Kidney epithelial cell (primary cell): ENCODE measurements at places on chromosomes 12 and 14. TPM values are rescaled to one million over a fixed set of nuclear protein-coding genes. Genes with fewer than 3 reads are reported as not detected.

DNA sequence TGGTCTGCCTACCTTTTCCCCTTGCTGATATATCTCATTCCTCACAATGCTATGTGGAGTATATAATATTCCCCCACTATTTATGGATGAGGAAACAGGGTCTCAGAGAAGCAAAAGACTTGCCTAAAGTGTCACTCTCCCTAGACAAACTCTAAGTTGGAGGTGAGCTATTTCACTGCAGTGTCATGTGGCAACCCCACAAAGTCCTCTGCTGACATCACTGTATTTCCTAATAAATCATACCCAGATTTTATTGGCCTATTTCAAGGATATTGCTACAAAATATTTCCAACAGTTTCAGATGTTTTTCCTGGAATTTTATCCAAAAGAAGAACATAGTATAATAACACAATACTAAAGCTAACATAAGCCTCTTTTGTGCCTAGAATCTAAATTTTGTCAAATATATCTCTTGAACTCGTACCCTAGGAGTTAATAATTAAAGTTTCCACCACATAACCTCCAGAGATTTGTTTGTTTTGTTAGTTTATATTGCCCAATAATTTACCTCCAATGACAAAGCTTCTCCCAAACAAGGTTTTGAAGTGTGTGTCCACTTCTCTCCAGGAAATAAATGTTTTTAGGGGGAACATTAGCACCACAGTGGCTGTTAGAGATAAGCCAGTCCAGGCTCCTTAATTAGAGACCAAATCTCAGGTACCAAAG is 215.1 kb downstream of the ASCL1 start:
- DNase-seq, result no peak

DNA sequence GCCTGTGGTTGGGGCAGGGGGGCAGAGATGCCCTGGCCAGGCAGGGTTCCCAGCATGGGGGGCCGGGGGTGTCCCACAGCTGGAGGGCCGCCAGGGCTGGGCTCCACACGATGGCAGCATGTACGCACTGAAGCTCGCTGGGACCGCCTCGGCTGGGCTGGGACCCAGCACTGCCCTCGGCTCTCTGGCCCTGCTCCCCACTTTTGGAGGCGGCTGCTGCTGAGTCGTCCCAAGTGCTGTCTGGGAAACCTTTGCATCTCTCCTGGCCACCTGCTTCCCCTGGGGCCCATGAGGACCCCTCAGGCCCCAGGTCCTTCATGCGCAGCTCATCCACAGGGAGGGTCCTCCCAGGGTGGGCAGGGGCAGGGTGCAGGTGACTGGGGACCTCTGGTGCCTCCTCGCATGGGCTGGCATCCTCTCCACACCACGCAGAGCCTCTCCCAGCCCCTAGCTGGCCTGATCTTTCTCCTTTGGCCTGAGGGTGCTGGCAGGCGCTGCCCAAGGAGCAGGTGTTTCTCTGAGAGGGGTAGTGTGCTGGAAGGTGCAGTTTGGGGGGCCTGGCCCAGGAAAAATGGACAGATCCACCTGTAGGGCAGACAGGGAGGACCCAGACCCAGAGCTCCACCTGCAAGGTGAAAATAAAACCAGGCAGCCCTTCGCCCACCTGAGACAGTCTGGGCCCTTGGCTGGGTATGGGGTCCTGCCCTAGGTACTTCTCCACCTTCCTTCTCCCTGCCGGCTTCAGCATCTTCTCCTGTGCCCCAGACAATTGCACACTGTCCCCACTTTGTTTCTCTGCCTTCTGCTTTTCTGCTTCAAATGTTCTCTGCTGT is 46.9 kb downstream of the DLK1 start:
- DNase-seq, result no peak

GRCh38 chr14:89053303-89053702 is 228.9 kb downstream of the TTC8 start:
- no peak for DNase-seq

GRCh38 chr12:105930557-105931503 is 207.9 kb downstream of the NUAK1 start:
- no peak for DNase-seq

DNA sequence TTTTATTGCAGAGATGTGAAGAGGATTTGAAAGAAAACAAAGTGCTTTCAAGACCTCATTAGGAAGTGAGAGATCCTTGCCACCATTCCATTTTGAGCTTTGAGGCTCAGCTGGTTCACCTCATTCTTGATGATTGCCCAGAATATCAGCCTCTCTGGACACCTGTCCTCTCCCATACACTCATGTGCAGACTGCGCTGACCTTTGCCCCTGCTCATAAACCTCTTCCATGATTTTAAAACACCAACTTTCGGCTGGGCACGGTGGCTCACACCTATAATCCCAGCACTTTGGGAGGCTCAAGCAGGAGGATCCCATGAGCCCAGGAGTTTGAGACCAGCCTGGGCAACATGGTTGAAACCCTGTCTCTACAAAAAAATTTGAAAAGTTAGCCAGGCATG is 8.9 kb downstream of the COX14 start:
- no peak for DNase-seq

- no peak for DNase-seq
These were observed 119.2 kb upstream of the DAAM1 start for GRCh38 chr14:59069163-59069854.

- DNase-seq, result peak; percentile 34
These were observed 156.5 kb upstream of the AMIGO2 start for GRCh38 chr12:47236109-47236714.

GRCh38 chr12:50566066-50566465 is 61.3 kb downstream of the DIP2B start:
- DNase-seq, result no peak

DNA sequence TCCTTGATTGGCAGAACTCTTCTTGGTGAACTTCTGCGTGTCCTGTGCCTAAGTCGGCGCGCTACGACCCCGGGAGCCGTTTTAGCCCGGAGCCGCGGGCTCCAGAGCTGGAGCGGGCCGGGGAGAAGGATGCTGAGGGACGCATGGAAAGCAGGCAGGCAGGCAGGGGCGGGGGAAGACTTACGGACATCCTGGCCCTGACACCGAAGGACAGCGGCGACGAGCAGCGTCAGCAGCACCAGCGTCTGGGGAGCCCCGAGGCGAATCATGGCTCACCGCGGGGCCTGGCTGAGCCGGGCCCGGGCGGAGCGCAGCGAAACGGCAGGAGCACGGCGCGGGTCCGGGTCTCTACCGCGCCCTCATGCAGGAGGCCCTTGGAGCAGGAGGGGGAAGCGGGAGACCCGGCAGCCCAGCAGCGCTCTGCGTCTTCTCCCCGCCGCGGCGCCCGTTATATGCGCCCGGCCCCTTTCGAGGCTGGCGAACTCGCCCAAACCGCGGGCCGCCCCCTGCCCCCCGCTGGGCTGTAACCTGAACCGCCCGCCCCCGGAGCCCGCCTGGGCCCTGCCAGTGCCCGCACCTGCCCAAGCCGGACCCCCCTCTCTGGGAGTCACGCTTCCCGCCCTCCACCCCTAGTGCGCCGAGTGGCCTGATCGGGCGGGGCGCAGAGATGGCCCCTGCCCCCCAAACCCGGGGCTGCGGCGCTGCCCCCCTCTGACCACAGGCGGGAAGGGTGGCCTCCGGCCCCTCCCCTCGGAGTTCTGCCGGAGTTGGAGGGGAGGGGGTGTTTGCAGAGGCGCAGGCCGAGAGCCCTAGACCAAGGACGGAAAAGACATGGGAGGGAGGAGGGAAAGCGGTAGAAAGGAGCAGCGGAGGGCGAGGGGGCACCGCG is at the start of gene COL2A1:
COL2A1 (minus strand) TSS at position 424 of the 889 bp plus-strand sequence; CDS start at position 269, 155 bp downstream.
- DNase-seq, result no peak

FSCB gene
- 0.08 TPM in 1 of 2 replicates, not detected in the other for total RNA-seq

- no peak for DNase-seq
These were observed 23.0 kb downstream of the MVK start for GRCh38 chr12:109596418-109597244.

GRCh38 chr12:100442403-100442802 is 31.3 kb upstream of the NR1H4 start:
- no peak for DNase-seq

GZMH gene
- total RNA-seq, result not detected in 2 replicates

- no peak for DNase-seq
These were observed 357.4 kb downstream of the TMEM117 start for GRCh38 chr12:44193281-44193680.
